ENCODE measurements at places on chromosomes 16 and 17.

GRCh38 chr17:43456661-43457361, 27.0 kb upstream of the DHX8 start:
- DNase-seq, result no peak

DNA sequence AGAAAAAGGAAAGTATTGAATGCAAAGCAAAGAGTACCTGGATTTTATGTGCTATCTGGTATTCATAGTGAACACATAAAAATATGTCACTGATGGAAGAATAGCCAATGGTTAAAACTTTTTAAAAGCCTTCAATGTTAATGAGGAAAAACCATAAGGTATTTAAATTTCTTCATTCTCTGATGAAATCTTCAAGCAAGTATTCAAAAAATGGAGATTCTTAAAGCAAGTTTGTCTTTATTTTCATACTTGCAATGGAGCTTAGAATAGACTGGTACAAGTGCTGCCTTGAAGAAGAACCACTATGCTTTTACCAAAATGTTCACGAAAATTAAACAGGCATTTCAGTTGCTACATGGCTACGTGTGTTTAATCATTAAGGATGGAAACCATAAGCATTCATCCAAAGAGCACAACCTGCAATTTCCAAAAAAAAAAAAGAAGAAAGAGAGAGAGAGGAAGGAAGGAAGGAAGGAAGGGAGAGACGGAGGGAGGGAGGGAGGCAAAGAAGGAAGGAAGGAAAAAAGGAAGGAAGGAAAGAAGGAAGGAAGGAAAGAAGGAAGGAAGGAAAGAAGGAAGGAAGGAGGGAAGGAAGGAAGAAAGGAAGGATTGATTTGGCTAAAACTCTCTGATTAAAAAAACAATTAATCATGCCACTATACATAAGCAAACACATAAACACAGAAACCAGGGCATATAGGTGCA, 17.6 kb downstream of the HS3ST3A1 start:
- no peak for DNase-seq

DNA sequence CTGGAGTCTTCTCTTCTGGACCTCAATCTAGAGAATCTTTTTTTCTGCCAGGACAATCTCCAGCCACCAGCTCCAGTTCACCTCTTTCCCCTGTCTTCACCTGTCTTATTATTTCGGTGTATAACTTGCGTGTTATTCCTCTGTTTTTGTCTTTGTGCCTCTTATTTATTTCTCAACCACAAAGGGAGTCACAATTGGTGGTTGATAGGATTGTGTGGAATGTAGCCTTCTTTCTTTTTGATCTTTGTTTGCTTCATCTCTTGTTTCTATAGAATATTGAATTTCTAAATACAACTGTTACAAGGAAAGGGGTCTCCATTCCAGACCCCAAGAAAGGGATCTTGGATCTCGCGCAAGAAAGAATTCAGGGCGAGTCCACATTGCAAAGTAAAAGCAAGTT, 35.9 kb upstream of the HAS3 start:
- DNase-seq, result no peak

- DNase-seq, result no peak
Observed at GRCh38 chr17:48718761-48719641, 3.3 kb downstream of the PRAC1 start.

GRCh38 chr17:74271281-74271680, 2.8 kb upstream of the DNAI2 start:
- DNase-seq, result no peak

GRCh38 chr17:61461967-61462718, 9.9 kb downstream of the TBX4 start:
- DNase-seq, result no peak

- no peak for DNase-seq
Observed at GRCh38 chr17:61280338-61280737, 119.3 kb upstream of the TBX2 start.

- no peak for DNase-seq
Observed at GRCh38 chr17:38710985-38711384, 5.9 kb downstream of the MLLT6 start.

DNA sequence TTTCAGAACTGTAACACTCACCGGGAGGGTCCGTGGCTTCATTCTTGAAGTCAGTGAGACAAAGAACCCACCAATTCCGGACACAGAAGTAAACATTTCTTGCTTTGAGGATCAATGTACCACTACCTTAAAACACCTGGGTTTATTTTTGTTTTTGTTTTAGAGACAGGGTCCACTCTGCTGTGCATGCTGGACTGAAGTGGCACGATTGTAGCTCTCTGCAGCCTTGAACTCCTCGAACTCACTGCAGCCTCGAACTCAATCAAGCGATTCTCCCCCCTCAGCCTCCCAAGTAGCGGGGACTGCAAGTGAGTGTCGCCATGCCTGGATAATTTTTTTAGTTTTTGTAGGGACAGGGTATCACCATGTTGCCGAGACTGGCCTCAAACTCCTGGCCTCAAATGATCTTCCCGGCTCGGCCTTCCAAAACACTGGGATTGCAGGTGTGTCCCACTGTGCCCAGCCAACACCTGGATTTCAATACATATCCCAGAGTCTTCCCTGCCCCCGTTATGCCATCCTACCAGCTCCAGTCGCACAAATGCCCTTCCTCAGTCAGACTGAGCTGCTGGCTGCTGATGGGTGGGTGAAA, 13.0 kb upstream of the CES4A start:
- DNase-seq, result no peak

GRCh38 chr17:80573701-80574100, 29.1 kb downstream of the RPTOR start:
- DNase-seq, result no peak

DNA sequence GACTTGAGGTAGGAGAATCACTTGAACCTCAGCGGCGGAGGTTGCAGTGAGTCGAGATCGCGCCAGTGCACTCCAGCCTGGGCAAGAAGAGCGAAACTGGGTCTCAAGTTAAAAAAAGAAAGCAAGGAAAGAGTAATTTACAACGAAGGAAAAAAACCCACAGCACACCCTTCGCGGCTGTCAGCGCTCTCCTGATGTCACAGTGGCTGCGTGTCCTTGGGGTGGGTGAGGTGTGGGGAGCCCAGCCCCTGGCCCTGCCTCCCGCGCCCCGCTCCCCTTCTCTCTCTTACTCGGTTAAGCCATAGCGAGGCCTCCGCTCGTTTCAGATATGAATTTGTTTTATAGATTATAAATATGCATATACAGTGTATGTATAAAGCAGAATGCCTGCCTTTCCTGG, 740 bp upstream of the JPT2 start:
- peak; percentile 13 for DNase-seq

DNA sequence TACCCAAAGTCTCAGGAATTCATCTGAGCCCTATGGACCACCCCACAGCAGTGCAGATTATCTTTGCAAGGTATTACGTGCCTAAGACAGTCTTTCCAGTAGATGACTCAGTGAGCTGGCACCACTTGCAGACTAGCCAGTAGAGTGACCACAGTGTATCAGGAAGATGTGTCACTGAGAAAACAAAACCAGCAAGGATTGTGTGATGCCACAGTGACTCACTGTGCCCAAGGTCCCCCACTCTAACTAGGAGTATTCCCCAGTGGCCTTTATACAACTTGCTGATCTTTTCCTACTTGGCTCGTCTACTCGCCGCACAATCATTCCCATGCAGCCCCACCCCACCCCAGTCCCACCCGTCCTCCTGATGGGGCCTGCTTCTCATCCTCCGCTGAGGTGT, 26.8 kb upstream of the PRKCA start:
- no peak for DNase-seq

- DNase-seq, result no peak
Observed at GRCh38 chr16:49366669-49367068, 6.9 kb upstream of the C16orf78 start.

DNA sequence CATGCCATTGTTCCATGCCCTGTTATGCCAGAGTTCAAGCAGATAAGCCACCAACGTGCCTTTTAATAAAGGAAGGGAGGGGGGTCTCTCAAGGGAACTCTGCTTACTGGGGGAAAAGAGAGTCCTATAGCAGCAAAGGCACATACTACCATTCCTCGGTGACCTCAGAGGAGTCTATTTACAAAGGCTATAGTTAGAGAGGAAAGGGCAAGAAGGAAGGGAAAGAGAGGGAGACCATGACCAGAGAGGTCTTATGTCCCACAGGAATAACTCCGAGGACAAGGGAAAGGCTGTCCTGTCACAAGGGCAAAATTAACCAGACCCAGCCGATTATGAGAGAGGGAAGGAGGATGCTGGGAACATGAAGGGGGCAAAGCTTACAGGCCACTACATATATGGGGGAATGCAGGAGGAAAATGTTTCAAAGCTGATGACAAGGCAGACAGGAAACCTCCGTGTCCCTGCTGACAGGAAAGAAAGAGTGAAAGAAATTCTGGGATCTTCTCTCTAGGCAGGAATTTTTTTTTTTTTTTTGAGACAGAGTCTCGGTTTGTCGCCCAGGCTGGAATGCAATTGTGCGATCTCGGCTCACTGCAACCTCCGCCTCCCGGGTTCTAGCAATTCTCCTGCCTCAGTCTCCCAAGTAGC, 51.5 kb downstream of the HIC1 start:
- no peak for DNase-seq

DNA sequence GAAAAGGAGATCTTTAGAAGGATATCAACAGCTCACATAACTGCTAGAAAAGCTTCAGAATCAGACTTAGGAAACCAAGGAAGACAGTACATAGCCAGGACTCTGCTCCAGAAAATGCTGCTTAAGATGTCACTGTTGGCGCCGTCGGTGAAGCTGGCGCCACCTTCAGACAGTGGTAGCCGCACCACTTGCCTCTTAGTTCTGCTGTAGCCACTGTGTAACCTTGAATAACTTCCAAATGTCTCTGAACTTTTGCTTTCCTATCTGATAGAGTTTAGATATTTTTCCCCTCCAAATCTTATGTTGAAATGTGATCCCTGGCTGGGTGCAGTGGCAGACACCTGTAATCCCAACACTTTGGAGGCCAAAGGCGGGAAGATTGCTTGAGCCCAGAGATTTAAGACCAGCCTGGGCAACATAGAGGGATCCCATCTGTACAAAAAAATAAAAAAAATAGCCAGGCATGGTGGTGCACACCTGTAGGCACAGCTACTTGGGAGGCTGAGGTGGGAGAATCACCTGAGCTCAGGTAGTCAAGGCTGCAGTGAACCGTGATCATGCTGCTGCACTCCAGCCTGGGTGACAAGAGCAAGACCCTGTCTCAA, 6.3 kb upstream of the USP31 start:
- DNase-seq, result no peak

- peak; percentile 24 for DNase-seq
Observed at GRCh38 chr16:54488729-54489128, 202.1 kb upstream of the IRX3 start.

GRCh38 chr16:3908951-3909437, 28.5 kb upstream of the CREBBP start:
- no peak for DNase-seq

All from DMS79 treated with DMSO at 0.1 percent for 48 hours (cell line).